ENCODE measurements at places on chromosomes 12 and 14.

DNA sequence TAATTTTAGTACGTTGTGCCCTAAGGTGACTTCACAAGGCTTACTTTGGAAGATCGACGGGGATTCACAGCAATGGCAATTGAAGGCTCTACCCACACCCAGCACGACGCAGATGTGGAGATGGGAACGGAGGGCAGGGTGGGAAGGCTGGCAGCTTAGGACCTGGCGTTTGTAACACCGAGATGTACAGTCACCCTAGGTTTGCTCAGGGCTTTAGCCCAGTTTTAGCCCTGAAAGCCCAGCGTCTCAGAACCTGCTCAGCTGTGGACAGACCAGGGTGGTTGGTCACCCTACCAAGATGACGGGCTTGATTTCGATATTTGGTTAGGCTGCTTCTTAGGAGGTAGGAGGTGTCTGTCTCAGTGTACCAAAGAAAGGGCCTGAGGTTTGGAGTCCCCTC, 100.5 kb upstream of the MED13L start:
- DNase-seq = no peak

GRCh38 chr12:47417121-47417520, 288.7 kb downstream of the RPAP3 start:
- no peak for DNase-seq

- DNase-seq = no peak
Observed at GRCh38 chr14:105154476-105154871, 14.1 kb downstream of the JAG2 start.

GRCh38 chr14:74963178-74963704, 7.8 kb upstream of the PGF start:
- DNase-seq = no peak

GRCh38 chr12:109385339-109386058, 37.8 kb downstream of the MYO1H start:
- no peak for DNase-seq
